ENCODE measurements at places on chromosomes 3 and 15. TPM values are rescaled to one million over a fixed set of nuclear protein-coding genes. Genes with fewer than 3 reads are reported as not detected.

ACSBG1 gene
- 6.4 TPM for total RNA-seq

CSTA gene
- total RNA-seq, result 0.69 TPM

- no peak for ATAC-seq
Observed at GRCh38 chr3:185540695-185541094, 11.7 kb downstream of the LIPH start.

DNA sequence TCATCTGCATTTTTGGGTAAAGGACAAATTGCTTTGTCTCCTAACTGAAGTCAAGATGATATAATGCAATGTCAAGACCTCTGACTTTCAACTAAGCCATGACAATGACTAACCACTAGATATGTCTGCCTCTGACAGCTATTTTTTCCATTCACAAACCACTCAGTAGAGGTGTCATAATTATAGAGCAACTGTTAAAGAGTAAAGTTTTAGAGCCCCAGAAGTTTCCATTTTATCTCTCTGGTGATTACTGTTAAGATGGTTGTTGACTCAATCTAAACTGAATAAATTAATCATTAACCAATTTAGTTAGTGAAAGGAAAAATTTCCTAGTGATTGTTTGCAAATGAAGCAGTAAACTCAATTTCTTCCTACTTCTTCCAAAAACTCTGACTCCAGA, 779.9 kb downstream of the GRM7 start:
- ATAC-seq, result no peak

ANKRD34C gene
- total RNA-seq, result not detected

FGF7 gene
- 67.5 TPM for total RNA-seq

DNA sequence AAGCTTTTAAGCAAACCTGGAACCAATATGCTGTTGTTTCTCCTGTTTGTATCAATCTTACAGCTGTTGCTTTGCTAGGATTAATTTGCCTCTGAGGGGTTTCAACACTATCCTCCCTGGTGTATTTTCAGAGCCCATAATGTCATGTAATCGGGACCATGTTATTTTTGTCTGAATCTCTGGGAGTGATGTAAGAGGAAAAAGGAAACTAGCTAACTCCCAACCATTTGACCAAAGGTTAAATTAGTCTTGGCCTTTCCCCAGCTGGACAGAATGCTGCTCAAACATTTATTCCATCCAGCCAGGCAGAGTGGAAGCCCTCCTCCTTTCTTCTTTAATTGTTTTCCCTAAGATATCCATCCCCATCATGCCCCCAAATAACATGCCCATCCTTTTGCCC, 142.2 kb downstream of the ALDH1A2 start:
- peak; percentile 84 for ATAC-seq

GRCh38 chr3:177729956-177730681, 532.8 kb upstream of the TBL1XR1 start:
- peak; percentile 76 for ATAC-seq

- ATAC-seq, result peak; percentile 86
Observed at GRCh38 chr15:90680371-90680935, 36.7 kb upstream of the BLM start.

SV2B gene
- total RNA-seq, result 1.1 TPM

GRCh38 chr3:31268868-31269267, 263.9 kb upstream of the STT3B start:
- no peak for ATAC-seq

- ATAC-seq, result peak; percentile 79
Observed at GRCh38 chr3:42090973-42091731, at the start of gene TRAK1. TSS of gene TRAK1 (plus strand) at chr3:42091357. CDS start at chr3:42091470, 113 bp downstream.

- ATAC-seq, result no peak
Observed at GRCh38 chr3:32077260-32078084, 28.9 kb upstream of the GPD1L start.

DAZL gene
- not detected for total RNA-seq

DNA sequence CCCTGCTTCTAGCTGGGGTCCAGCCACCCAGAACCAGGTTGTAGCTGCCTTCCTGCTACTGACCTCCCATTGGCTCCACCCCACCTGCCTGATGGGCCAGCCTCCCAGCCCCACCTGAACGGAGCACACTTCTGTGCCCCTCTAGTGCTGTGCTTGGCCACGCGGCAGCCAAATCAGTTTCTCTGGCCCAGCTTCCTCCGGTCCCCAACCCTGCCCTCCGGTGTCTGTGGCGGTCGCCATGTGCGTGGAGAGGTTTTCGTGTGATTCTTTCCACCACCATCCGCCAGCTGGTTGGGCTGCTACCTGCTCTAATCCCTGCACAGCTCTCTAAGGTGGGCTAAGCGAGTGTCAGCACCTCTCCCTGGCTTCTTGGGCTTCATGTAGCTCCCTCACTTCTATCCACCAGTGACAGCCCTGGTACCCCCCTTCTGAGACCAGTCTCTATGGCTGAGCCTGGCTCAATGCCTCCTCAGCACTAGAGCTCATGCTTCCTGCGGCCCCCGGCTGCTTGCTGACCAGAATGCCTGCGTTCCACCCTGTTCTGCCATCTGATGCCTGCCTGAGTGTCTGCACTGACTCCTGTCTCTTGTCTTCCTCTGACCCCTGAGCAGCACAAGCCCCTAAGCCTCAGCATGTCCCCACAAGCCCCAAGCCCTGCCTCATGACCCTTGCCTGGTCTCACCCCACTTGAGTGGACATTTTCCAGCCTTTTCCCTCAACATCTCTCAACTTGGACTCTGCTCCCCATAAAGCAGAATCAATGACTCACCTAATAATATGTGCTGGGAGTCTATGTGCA, 23.2 kb upstream of the MAGEF1 start:
- no peak for ATAC-seq

DNA sequence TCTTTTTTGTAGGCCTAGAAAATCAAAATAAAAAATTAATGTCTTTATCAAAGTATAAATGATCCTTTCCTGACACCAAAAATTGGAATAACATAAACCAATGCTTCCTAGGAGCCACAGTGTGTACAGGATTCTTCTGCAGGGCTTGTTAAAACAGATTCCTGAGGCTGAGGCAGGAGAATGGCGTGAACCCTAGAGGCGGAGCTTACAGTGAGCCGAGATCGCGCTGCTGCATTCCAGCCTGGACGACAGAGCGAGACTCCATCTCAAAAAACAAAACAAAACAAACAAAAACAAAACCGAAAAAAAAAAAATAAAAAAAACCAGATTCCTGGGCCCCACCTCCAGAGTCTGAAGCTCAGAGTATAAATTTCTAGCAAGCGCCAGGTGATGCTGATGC, 78.0 kb downstream of the PEX5L start:
- no peak for ATAC-seq

DNA sequence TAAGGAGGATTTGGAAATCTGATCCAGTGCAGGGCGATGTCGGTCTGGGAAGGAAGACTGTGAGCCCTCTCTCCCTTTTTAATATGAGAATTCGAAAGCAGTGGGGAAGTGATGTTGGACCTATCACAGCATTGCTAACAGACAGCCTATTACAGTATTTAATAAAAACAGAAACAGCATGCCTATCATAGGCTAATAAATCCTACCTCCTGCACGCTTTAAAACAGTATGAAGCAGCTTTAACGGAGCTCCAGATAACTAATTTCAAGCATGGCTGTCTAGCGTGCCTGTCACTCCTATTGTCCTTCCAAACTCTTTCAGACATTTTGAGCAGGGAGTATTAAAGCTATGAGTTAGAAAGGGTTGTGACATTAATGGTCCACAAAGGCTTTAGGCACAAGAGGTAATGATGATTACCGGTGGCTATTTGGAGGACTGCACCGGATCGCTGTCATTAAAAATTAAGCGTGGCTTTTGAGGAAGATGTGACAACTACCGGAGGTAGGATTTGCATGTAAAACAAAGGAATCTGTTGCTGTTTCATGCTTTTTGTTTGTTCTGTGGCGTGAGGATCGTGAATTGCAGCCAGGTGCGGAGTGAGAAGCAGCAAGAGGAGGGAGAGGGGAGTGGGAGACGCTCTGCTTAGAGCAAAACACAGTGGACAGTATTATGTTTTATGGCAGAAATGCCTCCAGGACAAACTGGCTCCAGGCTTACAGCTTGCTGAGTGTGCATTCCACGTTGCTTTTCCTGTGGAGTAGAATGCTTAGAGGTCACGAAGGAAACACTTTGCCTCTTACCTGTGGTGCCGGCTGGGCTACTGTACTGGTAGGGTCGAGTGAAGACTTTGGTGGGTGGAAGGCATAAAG, at the start of gene KCNMB2:
Gene KCNMB2 (plus strand): TSS at position 226 of the 869 bp plus-strand sequence.
- peak; percentile 43 for ATAC-seq

DNA sequence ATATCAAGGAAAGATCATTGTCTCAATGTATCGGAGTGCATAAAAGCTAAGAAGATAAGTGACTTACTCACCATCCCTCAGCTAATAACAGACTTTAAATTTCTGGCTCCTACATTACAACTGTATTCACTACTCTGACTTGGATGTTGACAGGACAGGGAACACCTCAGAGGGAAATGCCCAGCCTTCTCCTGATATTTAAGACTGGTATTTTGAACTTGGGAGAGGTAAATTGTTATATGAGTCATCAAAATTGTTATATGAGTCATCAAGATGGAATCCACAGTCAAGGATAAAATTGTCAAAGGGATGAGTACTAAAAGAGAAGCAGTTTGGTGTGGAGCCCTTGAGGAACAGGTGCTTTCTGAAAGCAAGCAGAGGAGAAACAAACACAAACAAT, 961.4 kb downstream of the VGLL3 start:
- no peak for ATAC-seq

SSUH2 gene
- total RNA-seq, result 0.27 TPM

CELSR3 gene
- total RNA-seq, result 1.0 TPM

TRPM1 gene
- total RNA-seq, result not detected

DNA sequence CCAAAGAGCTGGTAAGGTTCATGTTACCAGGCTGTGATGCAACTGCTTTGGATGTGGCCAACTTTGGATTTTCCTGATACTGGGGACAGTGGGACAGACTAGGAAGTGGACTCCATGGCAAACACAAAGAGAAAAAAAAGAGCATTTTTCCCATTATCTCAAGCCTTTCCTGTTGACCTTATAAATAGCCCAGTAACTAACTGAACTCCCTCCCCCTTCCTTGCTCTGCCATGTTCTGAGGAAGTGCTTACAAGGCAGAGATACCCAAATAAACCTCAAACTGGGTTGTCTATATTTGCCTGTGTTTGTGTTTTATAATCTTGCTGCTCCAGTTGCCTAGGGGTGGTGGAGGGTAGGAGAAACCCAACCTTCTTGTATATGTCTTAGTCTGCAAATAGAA, 27.3 kb upstream of the SLC9A9 start:
- ATAC-seq, result no peak

GMPS gene
- total RNA-seq, result 48.8 TPM

SPSB4 gene
- 0.22 TPM for total RNA-seq

DNA sequence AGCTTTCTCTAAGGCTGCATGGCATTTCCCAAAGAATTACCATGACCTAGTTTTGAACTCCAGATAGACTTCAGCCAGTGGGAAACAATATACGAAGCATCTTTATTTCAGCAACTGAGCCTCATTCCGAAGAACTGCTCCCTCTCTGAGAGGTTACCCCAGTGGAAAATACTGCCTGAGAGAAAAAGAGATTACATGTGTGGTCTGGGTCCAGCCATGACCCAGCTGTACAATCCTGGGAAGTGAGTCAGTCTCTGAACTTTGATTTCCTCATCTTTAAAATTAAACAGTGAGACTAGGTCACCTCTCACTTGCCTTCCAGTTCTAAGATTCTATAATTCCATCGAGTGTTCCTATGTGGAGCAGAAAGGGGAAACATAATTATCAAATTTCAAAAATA, 42.4 kb downstream of the TNIK start:
- ATAC-seq, result peak; percentile 86

LTF gene
- 1.6 TPM for total RNA-seq

HAPLN3 gene
- total RNA-seq, result 8.3 TPM

- ATAC-seq, result no peak
Observed at GRCh38 chr3:196531418-196531817, 16.3 kb upstream of the SMCO1 start.

DNA sequence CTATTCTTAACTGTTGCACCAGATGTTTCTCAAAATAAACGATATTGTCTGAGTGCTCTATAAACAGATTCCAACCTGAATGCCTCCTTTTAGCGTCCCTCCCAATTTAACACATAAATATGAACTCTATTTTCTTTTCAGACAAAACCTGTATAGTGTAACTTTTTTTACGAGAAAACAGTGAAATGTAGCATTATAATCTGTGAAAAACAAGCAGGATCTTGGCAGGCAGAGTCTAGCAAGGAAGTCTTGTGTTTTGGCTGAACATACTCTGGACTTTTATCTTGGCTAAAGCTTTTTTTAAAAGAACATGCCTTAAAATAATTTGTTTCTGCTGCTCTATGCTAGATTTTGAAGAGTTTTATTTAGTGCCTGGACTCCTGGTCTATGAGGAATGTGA, 150.5 kb downstream of the ROBO2 start:
- no peak for ATAC-seq

- ATAC-seq, result no peak
Observed at GRCh38 chr3:36248374-36248773, 131.9 kb upstream of the STAC start.

DNA sequence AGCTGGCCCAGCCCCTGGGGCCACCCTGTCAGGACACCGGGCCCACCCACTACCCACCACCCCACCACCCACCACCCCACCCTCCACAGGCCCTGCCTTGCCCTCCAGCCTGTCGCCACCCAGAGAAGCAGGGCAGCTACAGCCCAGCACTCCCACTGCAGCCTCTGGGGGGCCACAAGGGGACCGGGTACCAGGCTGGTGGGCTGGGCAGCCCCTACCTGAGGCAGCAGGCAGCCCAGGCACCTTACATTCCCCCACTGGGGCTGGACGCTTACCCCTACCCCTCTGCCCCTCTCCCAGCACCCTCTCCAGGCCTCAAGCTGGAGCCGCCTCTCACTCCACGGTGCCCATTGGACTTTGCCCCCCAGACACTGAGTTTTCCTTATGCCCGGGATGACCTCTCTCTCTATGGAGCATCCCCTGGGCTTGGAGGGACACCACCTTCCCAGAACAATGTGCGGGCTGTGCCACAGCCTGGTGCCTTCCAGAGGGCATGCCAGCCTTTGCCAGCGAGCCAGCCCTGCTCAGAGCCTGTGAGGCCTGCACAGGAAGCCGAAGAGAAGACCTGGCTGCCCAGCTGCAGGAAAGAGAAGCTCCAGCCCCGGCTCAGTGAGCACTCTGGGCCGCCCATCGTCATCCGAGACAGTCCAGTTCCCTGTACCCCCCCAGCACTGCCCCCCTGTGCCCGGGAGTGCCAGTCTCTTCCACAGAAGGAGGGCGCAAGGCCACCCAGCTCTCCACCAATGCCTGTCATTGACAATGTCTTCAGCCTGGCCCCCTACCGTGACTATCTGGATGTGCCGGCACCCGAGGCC, 5.3 kb downstream of the C15orf39 start:
- no peak for ATAC-seq

DNA sequence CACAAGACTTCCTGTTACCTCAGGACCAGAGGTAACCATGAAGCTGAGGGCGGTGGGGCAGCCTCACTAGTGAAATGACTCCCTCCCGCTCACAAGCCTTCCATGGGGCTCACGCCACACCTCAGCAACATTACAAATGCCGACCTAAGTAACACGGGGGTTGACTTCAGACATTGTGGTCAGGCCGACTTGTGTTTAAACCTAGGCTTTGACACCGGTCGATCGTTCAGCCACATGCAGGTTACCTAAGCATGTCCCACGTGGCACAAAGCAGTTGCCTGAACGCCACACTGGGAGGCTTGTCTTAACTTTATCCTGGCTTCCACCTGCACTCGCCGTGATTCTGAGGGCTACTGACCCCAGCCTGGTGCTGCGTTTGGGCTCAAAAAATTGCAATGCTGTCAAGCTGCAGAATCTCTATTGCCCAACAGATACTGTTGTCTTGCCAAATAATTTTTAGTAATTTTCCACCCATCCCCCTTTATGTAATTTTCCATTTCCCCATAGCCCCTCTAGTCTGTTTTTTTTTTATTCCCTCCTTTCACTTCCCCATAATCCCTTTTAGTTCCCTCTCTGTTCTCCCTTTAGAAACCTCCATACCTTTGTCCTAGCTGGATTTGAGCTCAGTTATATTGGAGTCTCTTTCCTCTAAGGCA, 158.6 kb upstream of the RGMA start:
- ATAC-seq, result no peak

ZPLD1 gene
- not detected for total RNA-seq

PTPRG gene
- 81.9 TPM for total RNA-seq

All from gastroesophageal sphincter (tissue), 4 donors.